ENCODE measurements at places on chromosomes 13 and 19.
A peak's percentile ranks its signal among the peaks of the same experiment; 100 is the strongest.

DNA sequence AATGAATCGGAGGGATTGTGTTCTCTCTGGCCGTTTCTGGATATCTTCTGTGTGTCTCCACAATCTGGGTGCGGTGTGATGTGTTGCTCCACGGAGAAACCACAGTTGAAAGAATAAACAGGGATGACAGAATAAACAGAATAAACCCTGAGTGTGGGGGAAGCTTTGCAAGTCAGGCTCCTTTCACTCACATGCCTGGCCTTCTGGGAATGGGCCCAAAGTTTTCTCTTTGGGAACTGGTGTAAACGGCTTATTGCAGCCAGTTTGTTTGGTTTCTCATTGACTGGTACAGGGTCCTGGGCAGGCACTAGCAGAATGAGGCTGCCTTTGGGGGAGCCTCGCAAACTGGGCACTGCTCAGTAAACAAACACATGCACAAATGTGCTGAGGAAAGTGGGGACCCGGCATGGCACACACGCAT lies 324.7 kb downstream of the DLEU7 start:
- DNase-seq, result no peak

GRCh38 chr13:101838323-101838722 lies 385.8 kb downstream of the ITGBL1 start:
- DNase-seq, result no peak

DNA sequence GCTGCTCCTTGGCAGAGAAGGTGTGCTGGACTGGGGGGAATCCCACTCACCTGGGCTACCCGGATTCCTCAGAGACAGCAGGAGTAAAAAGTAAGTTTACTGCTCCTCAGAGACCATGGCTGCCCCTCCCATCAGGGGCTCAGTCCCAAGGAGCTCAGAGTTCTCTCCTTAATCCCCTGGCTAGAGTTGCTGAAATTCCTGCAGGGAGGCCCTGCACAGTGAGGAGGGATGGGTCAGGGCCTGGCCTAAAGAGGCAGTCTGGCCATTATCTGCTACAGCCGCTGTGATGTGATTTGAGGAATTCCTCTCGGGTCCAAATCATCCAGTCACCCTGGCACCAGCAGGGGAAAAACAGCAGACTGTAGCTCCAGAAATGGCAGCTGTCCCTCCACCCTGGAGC lies 502.5 kb downstream of the PCDH17 start:
- no peak for DNase-seq

DNA sequence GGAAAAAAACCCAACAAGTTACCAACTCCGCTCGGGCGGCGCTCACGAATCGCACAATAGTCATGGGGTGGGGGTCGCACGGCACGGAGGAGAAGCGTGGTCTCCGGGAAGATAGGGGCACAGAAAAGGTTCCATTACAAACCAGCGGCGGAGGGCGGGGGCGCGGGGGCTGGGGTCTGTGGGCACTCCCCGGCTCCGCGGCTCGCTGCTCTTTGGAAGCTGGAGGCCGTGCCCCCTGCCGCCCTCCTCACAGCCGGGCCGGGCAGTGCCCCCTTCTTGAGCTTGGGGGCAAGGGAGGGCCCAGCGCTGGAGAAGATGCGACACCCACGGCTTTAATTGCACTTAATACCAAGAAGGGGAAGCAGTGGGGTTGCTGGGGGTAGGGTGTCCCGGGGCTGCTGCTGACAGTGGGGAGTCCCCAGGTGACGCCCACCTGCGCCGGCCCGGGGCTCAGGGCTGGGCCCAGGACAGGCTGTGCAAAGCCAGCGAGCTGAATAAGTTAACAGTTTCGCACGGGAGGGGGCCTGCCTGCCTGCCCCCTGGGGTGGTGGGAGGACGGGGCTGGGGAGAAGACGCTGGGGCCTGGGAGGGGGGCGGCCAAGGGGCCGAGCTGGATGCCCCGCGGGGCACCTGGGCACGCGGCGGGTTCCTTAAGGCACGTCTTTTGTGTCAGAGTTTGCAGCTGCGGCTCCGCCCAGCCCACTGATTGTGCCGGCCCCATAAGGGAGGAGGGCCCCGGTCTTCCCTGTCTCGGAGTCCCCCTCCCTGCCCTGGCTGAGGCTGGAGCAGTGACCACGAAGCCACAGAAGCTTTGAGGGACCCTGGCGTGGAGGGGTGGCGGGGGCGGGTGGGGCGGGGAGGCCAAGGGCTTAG lies 9.8 kb downstream of the DCAF15 start:
- DNase-seq, result no peak

DNA sequence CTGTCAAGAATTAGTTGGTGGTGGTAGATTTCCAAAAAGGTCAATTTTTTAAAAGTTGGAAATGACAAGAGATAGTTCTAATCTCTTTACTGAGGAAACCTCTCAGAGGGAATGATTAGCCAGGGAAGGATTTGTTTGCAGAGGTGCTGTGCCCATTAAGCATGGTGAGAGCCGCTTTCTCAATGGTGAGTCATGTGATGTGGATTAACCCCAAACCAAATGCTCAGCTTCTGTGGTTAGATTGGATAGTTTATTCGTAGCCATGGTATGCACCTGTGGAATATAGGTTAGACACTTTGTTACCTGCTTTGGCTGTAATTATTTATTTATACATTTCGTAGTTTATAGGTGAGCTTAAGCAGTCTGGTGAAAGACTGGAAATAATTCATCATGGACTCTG lies 7.1 kb downstream of the HNRNPM start:
- peak; percentile 15 for DNase-seq

DNA sequence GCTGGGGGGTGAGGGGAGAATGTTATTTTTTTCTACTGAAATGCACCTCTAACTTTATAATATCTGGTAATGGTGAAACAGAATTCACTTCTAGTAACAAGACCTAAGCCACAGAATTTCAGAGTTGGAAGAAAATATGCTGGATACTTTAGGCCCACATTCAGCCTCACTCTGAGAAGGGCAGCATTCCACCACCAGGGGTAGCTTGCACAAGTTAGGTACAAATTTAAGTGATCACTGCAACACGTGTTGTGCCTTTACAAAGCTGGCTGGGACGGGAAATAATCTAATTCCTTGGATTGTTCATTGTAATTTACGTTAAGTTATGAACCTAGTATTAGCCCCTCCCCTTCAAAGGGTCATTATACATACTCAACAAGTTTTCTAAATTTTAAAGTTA lies 192.3 kb downstream of the RGCC start:
- DNase-seq, result no peak

- no peak for DNase-seq
These were observed 11.4 kb upstream of the FUT5 start for GRCh38 chr19:5881543-5882299.

DNA sequence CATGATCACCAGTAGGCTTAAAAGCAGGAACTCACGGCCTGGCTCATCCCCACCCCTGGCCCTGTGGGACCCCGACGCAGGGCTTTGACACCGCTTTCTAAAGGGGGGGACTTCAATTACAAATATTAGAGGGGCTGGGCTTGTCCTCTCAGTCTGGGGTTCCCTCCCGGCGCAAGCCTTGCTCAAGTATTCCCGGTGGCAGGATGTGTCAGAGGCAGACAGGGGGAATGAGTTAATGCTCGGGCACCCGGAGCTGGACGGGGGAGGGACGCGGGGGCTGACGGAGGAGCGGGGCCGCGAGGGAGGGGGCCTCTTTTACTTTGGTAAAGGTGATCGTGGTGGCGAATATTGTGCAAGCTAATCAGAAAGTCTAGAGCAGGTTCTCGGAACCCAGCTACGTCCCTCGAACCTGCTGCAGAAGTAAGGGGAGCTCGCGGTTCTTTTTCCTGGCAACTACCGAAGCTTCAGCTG lies 1.1 kb downstream of the FGF14 start:
- no peak for DNase-seq

- no peak for DNase-seq
These were observed 17.3 kb downstream of the RHPN2 start for GRCh38 chr19:33047422-33047821.

Data from urothelium cell line (cell line).